ENCODE measurements at places on chromosomes 2 and 18.

DNA sequence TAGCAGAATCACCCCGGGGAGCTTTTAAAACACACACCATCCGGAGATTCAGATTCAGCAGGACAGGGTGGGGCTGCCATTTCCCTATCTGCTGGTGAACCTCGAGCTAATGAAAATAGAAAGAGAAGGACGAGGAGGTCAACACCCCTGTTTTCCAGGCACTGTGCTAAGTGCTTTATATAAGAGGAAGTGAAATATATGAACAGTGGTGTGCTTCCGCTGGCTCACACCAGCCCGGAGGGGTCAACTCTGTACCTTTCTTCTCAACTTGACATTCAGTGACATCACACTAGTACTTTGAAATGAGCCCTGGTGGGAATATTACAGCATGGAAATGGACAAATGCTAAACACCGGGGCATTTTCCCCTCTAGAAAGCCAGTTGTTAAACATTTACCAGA lies 108.3 kb upstream of the LTBP1 start:
- DNase-seq: no peak

DNA sequence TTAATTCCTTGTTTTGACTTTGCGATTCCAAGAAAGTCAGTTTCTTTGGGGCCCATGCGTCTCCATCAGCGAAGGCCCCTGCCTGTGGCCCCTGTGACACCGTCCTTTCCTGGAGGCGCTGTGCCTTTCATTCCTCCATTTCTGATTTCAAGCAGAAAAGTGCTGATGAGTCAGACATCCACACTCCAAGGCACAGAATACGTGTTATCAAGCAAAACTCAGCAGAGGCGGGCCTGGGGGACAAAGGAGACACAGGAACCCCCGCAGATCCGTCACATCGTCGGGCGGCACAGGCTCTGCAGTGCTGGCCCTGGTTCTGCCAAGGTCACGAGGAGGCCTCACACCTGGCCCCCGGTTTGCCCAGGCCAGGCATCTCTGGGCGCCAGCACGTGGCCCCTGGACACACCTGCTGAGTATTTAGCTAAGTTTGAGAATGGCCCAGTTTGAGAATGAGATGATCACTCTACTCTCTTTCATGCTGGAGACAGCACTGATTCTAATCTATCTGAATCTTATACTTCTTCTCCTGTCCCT lies 7.2 kb upstream of the SALL3 start:
- DNase-seq: no peak

GRCh38 chr2:194867328-194867727 lies 789.7 kb upstream of the SLC39A10 start:
- DNase-seq: no peak

- no peak for DNase-seq
Observed at GRCh38 chr2:240997141-240997855, 1.1 kb upstream of the SNED1 start.

DNA sequence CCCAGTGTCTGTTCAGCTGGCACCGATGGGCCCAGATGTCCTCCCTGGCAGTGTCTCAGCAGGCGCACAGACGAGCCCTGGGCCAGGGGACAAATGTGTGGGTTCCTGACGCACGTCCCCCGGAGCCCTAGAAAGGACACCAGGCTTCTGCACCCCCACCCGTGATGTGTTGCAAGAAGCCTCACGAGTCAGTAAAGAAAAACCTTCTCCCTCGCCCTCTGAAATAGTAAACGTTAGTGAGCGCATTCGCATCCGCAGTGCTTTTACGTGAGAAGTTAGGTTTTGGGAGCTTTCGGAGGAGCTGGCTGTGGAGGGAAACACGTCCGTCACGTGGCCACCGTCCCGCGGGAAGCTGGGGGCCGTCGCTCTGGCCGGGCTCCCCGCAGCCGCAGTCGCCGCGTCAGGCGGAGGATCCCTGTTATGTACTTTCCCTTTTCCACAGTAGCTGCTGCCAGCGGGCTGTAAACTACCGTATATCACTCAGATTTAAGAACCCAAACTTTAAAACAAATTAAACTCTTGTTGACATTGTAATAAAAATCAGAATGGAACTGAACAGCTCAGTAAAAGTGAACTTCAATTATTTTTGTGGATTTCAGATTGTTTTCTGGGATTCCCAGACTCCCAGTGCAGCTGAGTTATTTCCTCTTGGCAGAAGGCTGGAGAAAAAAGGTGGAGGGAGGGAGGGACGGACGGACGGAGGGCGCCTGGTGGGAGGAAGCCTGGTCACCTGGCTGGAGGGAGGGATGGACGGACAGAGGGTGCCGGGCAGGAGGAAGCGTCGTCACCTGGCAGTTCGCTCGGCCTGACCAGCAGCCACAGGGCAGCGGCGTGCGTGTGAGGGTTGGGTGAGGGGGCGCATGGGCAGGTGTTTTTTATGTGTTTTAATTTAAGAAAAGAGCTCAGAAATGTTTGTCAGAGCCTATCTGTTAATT lies 112.1 kb downstream of the NFATC1 start:
- no peak for DNase-seq

DNA sequence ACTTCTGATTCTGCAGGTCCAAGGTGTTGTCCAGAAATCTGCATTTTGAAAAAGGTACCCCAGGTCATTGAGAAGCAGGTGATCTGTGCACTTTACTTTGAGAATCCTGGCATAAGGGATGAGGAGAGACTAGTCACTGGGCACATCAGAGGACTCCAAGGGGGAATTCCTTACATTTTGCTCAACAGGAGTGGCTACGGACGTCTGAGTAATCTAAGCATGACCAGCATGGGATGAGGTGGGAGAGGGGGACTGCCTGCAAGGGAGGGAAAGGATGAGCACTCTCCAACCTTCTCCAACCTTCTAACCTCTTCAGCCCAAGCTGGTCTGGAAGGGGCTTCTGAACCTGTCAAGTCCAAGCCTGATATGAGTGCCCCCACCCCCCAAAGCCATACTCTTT lies 55.5 kb downstream of the MARCHF4 start:
- no peak for DNase-seq

Measured in T-helper 17 cell (primary cell).